ENCODE measurements at places on chromosomes 2 and 18. TPM values are rescaled to one million over a fixed set of nuclear protein-coding genes. Genes with fewer than 3 reads are reported as not detected.

ERBB4 gene
- 1.5 TPM for total RNA-seq

DNA sequence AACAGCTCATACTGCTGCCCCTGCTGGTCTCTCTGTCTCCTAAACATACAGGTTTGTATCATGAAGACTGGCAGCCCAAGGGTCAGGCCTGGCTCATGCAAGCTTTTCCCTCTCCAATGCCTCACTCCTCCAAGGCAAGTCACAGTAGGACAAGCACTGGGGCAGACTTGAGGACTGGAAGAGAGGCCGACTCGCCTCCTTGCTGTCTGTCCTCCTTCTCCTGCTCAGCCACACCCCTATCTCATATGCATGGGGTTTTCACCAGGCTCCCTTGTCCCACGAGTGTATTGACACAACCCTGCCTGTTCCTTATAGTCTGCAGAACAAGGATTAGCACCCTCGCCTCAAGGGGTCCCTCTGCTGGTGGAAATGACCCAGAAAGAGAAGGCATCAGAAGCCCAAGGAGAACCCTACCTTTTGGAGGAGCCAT lies 223.7 kb downstream of the SOX11 start:
- DNase-seq, result peak; percentile 48

DNA sequence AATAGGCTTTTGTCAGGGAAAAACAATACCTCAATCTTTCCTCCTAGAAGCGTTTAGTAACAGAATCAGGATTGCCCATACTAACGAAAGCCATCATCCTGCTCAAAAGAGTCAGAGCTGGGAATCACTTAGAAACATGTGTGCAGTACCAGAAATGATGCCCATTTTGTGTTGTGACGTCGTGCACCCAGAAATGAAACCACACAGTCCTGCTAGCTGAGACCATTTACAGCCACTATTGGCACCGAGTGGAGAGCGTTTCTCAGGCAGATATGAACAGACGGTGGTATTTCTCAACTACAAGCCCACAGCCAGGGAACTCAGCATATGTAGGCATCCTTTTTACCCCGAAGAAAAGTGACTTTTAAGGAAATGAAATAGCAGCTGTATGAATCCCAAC lies 284.3 kb upstream of the LRATD1 start:
- no peak for DNase-seq

DNA sequence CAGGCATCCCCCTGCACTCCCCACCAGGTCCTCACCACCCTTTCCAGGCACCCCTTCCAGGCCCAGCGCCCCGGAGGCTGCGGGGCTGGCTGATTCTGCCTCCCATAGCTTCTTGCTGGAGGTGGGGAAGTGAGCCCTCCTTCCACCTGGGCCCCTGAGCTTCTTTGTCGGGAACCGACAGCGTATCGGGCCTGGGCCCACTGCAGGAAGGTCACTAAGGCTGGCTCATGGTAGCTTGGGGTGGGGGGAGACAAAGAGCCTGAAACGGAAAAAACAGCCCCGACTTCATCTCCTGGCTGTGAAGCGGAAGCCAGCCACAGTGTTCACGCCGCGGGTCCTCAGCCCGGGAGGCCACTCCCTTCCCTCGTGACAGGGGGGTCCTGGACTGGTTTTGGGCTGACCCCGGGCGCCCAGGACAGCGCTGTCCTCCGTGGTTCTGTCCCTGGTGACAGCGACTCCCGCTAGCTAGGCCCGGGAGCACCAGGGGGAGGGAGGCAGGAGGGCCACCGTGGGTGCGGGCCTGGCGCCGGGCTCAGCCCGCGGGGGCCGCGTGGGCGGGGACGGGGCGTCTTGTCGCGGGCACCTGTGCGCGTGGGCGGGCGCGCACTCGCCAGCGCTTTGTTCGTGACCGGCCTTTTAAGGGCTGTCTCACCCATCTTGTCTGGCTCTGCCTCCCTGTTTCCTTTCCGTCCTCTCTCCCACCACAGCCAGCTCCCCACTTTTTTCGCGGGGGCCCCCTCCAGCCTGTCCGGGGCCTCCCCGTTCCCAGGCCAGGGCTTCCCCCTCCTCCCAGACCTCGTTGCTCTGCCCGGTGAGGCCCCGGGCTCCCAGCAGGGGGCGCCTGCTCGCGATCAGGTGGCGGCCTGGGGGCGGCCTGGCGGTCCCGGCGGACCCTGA lies 64.9 kb downstream of the DNMT3A start:
- DNase-seq, result peak; percentile 84

PROKR1 gene
- 2.1 TPM for total RNA-seq

- DNase-seq, result peak; percentile 27
Measured at GRCh38 chr2:152097290-152097800, 1.5 kb downstream of the CACNB4 start.

CCDC142 gene
- total RNA-seq, result 12.0 TPM

CXCR1 gene
- total RNA-seq, result not detected
